NT2/D1 (cell line): ENCODE measurements at places on chromosomes 1 and 21.

GRCh38 chr1:156692441-156692924, 12.9 kb downstream of the CRABP2 start:
- DNase-seq, result no peak

DNA sequence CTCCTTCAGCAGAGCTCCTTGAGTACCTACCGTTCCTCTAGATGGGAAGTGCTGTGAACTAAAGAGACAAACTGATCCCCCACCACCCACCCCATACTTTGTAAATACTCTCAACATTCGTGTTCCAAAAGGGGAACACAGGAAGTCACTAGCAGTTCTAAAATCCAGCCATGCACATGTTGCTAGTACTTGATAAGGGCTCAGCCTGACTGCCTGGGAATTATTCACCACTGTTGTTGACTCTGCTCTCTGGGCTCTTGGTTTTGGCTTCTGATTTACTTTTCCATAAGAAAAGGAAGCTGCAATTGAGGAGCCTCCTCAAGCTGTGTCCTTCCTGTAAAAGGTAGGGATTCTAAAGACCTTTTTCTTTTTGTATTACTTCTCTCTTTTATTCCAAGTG, 67.5 kb downstream of the IVNS1ABP start:
- peak; percentile 54 for DNase-seq

DNA sequence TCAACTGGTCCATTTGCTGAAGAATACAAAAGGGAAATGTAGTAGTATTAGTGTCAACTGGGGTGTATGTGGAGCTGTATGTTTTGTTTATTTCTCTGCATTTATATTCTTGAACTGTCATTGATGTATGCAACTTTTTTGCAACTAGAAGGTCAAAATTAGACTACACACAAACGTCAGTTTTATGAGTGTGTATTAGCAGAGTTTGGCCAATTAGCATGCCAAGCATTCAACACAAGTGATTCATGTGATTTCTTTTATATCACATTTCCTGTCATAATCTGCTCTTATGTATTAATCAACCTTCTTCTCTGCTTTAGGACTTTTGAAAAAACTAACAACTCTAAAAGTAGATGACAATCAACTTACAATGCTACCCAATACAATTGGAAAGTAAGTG, 211.1 kb downstream of the LRRC40 start:
- no peak for DNase-seq

DNA sequence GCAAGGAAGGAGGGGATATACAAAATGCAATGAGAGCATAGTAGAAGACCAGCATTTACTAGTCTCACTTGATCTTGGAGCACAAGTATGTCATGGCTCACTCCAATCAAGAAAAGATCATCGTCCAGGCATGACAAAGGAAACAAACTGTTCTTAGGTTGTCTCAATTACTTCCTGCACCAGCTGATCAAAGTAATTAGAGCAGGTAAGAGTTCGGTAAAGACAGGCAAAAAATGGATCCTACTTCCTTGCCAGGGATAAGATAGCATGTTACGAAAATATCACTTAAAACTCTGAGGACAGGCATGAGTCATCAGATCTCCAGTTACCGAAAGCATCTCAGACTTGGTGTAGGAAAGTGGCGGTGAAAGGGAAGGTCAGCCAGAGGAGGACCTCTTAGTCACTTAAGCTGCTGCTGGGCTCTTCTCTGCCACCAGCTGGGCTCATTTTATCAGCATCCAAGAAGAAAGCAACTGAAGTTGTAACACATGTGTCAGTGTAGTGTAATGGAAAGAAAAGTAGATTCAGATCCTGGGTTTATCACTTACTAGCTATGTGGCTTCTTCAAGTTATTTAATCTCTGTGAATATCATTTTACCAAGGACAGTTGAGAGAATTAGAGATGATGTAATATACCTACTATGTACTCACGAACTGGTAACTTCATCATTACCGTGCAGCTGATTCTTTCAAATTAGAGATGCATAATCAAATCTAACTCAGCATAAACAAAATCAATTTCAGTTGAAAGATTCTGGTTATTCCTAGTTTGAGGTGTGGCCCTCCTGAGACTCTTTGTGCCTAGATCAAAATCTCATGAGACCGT, 46.8 kb downstream of the XCL1 start:
- no peak for DNase-seq

DNA sequence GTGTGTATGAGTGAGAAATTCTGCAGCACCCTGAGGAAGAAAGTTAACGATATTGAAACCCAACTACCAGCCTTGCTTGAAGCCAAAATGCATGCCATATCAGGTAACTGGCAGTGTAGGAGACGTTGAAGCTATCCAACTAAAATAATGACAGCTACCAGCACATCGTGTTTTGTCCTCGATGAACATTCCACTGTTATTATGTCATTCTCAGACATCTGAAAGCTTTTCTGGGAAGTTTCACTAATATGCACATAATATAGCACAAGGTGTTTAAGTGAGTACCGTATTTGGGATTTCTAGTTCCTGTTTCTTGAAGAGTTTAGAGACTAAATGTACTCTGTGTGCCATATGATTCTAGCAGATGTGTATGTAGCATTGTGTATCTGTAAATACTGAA, 173.5 kb downstream of the DISC1 start:
- no peak for DNase-seq

GRCh38 chr21:35345954-35346353, 296.9 kb upstream of the RUNX1 start:
- DNase-seq, result no peak

DNA sequence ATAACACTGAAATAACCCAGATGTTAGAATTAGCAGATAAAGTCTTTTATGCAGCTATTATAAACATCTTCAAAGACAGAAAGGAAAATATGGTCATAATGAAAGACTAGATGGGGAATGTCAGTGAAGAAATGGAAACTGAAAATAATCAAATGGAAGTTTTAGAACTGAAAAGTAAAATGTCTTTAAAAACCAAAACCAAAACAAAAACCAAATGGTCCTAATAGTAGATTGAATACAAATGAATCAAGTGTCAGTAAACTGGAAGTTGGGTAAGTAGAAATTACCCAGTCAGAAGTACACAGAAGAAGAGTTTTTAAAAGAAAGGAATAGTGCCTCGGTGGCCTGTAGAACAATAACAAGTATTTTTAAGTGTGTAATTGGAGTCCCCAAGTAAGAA, 72.7 kb downstream of the SYCP1 start:
- no peak for DNase-seq
